CD4-positive, alpha-beta T cell (primary cell): ENCODE measurements at places on chromosomes 3 and 15.

GRCh38 chr3:183298701-183299153 is 45.7 kb downstream of the B3GNT5 start:
- no peak for DNase-seq

DNA sequence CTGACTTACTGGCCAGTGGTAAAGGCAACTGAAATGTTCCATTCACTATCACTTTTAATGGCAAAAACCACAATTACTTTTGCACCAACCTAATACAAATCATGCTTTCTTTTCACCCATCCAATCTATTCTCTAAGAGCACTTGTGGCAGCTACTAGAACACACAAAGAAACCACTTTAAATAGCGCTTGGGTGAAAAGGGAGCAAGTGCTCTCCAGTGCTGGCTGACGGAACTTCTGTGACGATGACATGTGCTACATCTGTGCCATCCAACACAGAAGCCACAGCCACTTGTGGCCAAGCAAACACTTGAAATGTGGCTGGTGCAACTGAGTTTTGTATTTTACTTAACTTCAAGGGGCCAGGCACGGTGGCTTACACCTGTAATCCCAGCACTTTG is 18.9 kb downstream of the SH3BP5 start:
- no peak for DNase-seq

- DNase-seq: no peak
Observed at GRCh38 chr3:154625756-154626155, 195.8 kb upstream of the GPR149 start.

DNA sequence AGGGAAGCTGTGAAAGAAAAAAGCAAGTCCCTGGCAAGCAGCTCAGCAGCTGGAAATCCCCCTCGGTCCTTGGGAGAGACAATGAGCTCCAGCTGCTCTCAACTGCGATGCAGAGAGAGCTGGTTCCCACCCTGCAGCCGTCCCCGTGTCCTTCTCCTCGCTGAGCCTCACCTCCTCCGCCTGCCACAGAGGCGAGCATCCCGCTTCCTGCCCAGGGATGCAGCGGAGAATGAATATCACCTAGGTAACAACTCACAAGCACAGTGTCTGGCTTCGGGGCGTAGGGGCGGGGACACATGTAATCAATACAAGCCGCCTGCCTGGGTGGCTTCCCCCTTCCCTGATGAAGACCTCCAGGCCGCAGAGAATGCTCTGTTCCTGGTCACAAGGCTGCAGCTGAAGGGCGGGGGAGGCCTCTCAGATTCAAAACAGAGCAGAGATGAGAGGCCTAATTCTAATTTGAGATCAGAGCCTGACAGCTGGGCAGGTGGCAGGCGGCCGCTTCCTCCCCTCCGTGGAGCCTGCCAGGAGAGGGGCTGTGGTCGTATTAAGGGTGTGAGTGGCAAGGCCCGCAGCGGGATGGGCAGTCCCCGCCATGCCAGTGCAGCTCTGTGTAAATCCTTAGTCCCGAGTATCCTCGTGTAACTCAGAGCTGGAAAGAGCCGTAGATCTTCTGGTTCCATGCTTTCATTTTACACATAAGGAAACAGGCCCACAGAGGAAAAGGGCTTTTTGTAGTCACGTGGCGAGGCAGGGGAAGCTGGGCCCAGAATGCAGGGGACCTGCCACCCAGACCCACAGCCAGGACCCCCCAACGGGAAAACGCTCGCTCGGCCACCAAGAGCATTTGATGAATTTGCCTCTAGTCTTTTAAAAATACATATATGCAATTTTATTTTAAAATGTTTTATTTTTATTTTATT is 24.3 kb downstream of the ZDHHC19 start:
- peak; percentile 12 for DNase-seq

DNA sequence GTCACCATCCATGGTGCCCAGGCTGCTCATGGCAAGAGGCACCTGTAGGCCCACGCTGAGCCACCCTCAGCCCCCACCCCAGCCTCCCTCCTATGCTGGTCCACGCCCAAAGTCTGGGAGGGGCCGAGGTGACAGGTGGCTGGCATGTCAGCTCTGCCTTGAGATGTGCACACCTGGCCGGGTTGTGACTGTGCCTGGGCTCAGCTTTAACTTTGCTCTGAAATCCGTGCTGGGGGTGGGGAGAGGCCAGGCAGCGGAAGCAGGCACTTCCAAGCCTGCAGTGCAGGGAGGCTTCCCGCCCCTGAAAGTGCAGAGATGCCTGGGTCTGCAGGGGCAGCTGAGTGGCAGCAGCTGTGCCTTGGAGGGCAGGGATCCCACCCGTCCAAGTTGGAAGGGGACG is 1124.8 kb downstream of the SI start:
- no peak for DNase-seq
